CD4-positive, CD25-positive, alpha-beta regulatory T cell (primary cell): ENCODE measurements at places on chromosomes 7 and 10. TPM values are rescaled to one million over a fixed set of nuclear protein-coding genes. Genes with fewer than 3 reads are reported as not detected.
A peak's percentile ranks its signal among the peaks of the same experiment; 100 is the strongest.

DNA sequence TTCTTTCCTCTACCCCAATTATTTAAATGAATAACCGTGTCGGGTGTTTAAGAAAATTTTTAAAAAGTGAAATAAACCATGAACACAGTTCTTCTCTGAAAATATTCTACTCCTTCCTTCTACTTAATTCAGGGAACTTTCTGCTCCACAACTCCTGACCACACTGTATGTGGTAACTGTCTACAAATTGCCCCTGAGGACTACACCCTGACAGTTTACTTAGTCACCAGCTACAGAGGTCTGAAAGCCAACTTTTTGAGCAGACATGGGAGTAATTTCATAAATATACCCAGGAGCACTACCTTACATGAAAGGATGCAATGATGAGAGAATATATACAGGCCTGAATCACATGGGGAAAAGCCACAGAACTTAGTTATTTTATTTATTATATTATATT is 523.2 kb upstream of the SORCS1 start:
- no peaks in the 10 kb centered on the region for H3K36me3 ChIP-seq
- no peak overlapping the region for H3K4me3 ChIP-seq
- H3K27ac ChIP-seq, result no peak overlapping the region
- no peak for DNase-seq
- no peaks in the 10 kb centered on the region for H3K27me3 ChIP-seq
- no peaks in the 10 kb centered on the region for H3K4me1 ChIP-seq

- no peak overlapping the region for H3K27ac ChIP-seq
- no peaks in the 10 kb centered on the region for H3K4me1 ChIP-seq
- no peaks in the 10 kb centered on the region for H3K36me3 ChIP-seq
- no peak overlapping the region for H3K4me3 ChIP-seq
These were observed 19.8 kb downstream of the C10orf71 start for GRCh38 chr10:49318755-49319154.

- DNase-seq, result no peak
- no peak overlapping the region for H3K27ac ChIP-seq
- H3K4me3 ChIP-seq, result no peak overlapping the region
- no peaks in the 10 kb centered on the region for H3K36me3 ChIP-seq
- no peaks in the 10 kb centered on the region for H3K4me1 ChIP-seq
- H3K27me3 ChIP-seq, result no peaks in the 10 kb centered on the region
These were observed 733.1 kb downstream of the TYW1 start for GRCh38 chr7:67729771-67730170.

GRCh38 chr10:123301077-123301857 is 147.1 kb downstream of the BUB3 start:
- H3K36me3 ChIP-seq, result no peaks in the 10 kb centered on the region
- no peaks in the 10 kb centered on the region for H3K27me3 ChIP-seq
- no peak overlapping the region for H3K27ac ChIP-seq

DNA sequence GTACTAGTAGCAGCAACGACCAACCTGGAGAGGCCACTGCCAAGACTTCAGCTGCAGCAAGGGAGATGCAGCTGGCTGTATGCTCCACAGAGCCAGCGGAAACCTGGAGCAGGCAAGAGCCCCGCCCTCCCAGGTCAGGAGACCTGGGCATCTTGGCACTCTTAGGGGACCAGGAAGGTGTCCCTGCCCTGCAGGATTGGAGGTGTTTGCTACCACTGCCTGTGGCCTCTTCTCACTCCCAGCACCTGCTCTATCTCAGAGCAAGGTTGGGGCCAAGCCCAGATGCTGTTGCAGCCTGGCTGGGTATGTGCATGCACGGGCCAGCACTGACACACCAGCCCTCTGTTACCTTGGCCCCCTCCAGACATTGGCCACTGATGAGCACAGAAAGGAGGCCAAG is 1512.8 kb downstream of the REEP3 start:
- H3K36me3 ChIP-seq, result no peaks in the 10 kb centered on the region
- no peak for DNase-seq
- no peaks in the 10 kb centered on the region for H3K4me1 ChIP-seq

- H3K27ac ChIP-seq, result no peak overlapping the region
- no peaks in the 10 kb centered on the region for H3K4me1 ChIP-seq
- no peaks in the 10 kb centered on the region for H3K36me3 ChIP-seq
These were observed 27.5 kb upstream of the ZCCHC24 start for GRCh38 chr10:79472951-79473350.

- H3K27me3 ChIP-seq, result no peaks in the 10 kb centered on the region
- no peak for DNase-seq
These were observed 51.0 kb upstream of the TRIM8 start for GRCh38 chr10:102593074-102593803.

- H3K4me3 ChIP-seq, result peak within 1 kb of the TSS; percentile 78
- no peaks in the 10 kb centered on the region for H3K36me3 ChIP-seq
- DNase-seq, result peak; percentile 47
These were observed at the start of gene ENO4 for GRCh38 chr10:116849248-116850057. TSS of gene ENO4 (plus strand) at chr10:116849499. CDS start at chr10:116849567, 68 bp downstream.

Gene AGBL3
- 0.79 TPM for polyA plus RNA-seq

Gene GNG11
- polyA plus RNA-seq, result not detected

Gene ASB10
- not detected for polyA plus RNA-seq
